Stimulated activated CD4-positive, alpha-beta T cell treated with anti-CD3 and anti-CD28 coated beads, Interleukin-2, amount 100 ng/mL, for 24 hours (primary cell): ENCODE measurements at places on chromosomes 7 and 10.

DNA sequence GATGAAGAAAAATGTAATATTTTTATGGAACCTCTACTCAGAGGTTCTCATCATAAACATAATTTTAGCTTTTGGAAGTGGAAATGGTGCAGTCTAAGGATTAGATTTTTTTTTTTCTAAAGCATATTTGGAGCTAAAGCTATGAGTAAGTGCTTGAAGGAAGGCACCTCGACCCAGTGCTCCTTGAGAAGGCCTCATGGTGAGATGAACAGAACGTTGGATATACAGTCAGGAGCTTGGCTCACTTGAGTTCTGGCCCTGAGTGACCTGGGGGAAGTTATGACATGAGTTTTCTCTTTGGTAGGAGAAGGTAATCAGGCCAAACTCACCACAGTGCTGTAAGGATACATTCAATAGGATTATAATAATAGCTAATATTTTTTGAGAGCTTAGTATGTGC lies 163.3 kb downstream of the JCAD start:
- DNase-seq = no peak

DNA sequence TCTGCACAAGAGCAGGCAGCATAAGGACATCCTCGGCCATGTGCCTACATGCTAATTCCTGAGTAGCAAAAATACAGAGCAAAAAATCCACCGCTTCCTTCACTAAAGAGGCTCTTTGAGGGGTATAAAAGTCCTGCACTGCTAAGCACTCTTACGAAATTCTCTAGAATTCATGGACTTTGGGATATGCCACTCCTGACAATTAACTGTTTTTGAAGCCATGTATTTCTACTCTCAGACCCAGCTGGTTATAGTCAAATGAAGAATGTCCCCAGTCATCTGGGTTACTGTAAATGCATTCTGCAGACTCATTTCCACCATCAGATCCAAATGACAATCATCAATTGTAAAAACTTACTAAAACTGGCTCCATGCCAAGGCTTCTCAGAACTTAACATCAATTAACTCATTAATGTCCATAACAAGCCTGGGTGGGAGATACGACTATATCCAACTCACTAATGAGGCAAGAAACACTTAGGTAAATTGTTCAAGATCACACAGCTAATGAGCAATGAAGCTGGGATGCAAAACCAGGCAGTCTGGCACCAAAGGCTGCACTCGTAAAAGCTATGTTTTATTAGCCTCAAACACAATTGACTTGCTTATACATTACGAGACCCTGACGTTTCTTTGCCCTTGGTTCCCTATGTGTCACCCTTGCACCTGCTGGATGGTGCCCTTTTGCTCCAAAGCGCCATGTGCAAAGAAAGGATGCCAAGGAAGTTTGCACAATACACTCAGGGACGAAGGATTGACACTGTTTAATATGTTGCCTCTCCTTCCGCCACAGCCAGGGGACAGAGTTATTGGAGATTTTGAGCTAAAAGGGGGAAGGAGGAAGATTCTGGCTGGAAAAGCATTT lies 250.4 kb downstream of the ELMO1 start:
- no peak for DNase-seq

- DNase-seq = no peak
Measured at GRCh38 chr10:102785818-102786217, 42.1 kb downstream of the WBP1L start.

GRCh38 chr10:13708256-13708990 lies 121.7 kb downstream of the PRPF18 start:
- DNase-seq = no peak

DNA sequence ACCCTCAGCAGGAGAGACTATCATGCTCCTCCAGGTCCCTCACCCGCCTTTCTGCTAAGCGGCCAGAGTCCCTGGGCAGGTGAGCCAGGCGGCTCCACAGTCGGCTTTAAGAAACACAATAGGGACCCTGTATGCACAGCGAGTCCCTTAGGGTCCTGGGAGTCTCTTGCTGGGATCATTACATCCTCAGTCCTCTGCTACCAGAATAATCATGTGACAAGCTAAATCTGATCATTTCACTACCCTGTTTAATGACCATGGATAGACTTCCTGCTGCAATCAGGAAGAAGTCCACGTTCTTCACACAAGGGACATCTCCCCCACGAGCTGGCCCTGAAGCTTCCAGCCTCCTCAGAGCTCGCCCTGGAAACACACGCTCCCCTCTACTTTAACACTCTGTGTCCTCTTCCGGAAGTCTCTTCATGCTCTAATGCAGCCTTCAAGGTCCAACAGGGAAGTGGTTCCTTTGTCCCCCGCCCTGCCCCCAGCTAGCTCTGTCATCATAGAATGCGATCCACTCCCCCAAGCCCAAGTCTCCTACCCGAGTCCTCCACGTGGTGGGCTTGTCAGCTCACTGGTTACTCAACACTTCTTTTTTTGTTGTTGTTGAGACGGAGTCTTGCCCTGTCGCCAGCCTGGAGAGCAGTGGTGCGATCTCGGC lies 101.5 kb downstream of the RNF216 start:
- DNase-seq = no peak

GRCh38 chr7:95424716-95425115 lies 10.1 kb downstream of the PON2 start:
- no peak for DNase-seq

DNA sequence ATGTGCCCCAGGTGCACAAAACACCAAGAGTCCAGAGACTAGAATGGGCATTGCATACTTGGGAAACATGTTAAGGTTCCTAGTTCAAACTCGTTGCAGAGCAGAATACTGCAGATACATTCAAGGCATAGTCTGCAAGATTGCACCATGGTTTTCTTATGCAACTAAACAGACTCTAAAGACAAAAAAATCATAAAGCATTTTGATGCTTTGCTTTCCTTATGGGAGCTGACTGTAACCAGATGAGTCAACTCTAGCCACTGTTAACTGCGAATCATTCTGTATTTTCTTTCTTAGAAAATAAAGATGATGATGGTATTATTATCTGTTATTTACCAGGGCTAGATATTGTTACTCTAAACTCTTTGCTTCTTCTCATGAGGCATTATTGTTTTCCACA lies 19.7 kb downstream of the TRUB1 start:
- DNase-seq = no peak

- DNase-seq = no peak
Measured at GRCh38 chr10:121464517-121464916, 133.7 kb downstream of the FGFR2 start.

GRCh38 chr10:18364987-18365775 lies 225.0 kb downstream of the CACNB2 start:
- no peak for DNase-seq

GRCh38 chr7:80733333-80733915 lies 95.0 kb downstream of the CD36 start:
- no peak for DNase-seq

GRCh38 chr10:60208676-60209269 lies 180.9 kb downstream of the ANK3 start:
- DNase-seq = no peak

DNA sequence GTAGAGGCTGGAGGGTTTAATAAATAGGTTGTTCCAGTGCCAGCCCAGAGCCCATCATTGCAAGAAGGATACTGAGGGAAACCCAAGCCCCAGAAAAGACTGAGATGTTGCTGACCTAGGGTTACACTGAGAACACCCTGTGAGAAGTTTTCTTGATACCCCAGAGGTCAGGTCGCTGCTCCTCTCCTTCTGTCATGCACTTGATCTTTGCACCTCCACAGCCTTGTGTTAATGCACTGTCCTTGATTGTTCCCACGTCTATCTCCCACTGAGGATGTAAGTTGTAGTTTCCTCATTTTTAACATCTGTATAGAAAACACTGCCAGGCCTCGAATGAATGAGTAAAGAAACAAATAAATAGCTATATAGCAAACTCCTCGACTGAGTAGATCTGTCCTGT lies 195.3 kb upstream of the AHR start:
- DNase-seq = no peak

DNA sequence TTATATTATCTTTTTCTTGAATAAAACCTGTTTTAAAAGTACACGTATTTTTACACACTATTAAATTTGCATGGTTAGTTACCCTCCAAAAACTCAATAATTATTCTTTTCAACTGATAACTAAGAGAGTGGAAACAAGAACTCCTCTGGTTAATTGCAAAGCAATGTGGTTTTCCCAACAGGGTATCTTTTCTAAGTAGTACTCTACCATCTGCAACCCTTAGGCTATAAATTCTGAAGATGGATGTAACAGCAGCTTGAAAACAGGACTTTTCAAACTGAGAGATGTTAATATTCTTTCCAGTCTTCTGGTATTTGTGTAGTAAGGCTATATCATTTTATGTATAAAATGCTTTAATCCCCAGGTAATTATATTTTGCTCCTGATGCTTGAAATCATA lies 916.1 kb upstream of the POT1 start:
- no peak for DNase-seq

- DNase-seq = peak; percentile 60
Measured at GRCh38 chr7:99624484-99624883, 7.7 kb downstream of the ZSCAN25 start.

DNA sequence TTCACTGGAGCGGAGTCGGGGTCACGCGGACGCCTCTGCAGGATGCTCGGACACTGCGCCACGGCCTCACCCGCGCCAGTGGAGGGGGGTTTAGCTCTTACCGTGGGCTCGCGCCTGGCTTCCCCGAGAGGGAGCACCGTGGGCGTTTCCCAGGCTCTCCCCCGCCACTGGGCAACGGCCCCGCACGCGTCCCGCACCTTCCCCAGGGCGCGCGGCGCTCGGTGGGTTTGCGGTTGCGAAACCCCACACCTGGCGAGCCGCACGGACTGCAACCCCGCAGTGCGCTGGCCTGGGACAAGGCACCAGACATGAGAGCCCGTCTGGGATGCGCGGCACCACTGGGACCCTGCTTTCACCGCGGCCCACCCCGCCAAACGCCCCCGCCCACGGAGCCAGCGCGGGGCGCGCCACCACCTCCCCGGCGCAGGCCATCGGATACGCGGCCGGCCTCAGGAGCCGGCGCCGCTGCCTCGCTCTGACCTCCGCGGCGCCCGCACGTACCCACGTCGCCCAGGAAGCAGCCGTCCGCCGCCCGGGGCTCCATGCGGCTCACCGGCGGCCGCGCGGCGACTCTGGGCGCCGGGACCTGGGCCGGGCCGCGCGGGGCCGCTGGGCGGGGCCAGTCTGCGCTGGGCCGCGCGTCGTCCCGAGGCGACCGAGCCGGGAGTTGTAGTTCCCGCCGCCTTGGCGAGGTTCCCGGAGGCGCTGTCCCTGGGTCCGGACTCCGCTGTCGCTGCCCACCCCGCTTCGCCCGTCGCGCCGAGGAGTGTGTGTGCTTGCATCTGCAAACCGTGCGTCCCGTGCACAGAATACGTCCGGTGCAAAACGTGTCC lies at the start of gene ASB13:
TSS of gene ASB13 (minus strand) at position 588 of the 833 bp plus-strand sequence. CDS start at position 544, 44 bp downstream.
- peak; percentile 65 for DNase-seq

GRCh38 chr10:80855348-80855971 lies 317.8 kb downstream of the SH2D4B start:
- no peak for DNase-seq

- no peak for DNase-seq
Measured at GRCh38 chr7:21169667-21170580, 258.0 kb upstream of the SP4 start.

DNA sequence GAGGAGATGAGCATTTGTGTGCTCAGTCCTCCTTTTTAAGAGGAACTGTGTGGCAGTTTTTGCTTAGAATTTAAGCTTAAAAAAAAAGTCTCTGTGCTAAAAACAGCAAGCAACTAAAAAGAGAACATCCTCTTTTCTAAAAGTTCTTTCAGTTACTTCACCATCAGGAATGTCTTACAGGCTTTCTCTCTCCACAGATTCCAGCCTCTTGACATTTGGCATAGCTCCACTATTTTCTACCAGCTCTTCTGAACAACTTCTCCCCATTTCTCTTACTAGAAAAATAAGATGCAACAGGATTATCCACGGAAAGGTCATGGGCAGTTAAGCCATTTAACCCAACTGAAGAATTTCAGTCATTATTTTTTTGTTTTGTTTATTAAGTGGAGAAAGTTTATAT lies 13.2 kb downstream of the PCLO start:
- DNase-seq = no peak

- DNase-seq = no peak
Measured at GRCh38 chr7:35565927-35566326, 129.0 kb downstream of the HERPUD2 start.

- no peak for DNase-seq
Measured at GRCh38 chr7:125468855-125469174, 539.2 kb upstream of the POT1 start.

- no peak for DNase-seq
Measured at GRCh38 chr7:79548727-79549126, 95.3 kb upstream of the MAGI2 start.
